PC-3 (cell line): ENCODE measurements at places on chromosomes 2 and 18.

- DNase-seq, result peak; percentile 34
Observed at GRCh38 chr2:220460257-220460985, 833.0 kb downstream of the SLC4A3 start.

DNA sequence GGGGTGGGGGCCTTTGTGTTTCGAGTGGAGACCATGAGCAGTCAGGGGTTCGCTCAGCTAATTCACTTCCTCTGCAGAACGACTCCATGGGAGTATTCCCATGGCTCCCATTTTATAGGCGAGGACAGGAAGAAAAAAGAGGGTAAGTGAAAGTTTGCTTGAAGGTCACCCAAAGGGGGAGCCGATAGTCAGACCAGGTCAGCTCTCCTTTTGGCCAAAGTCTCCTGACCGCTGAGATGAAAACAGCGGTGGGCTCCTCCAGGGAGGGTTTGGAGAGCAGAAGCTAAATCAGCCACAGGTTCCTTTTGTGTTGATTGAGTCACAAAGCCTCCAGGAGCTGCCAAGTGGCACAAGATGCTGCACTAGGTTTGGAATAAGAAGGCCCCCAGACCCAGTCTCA, 34.1 kb upstream of the CTAGE1 start:
- no peak for DNase-seq

DNA sequence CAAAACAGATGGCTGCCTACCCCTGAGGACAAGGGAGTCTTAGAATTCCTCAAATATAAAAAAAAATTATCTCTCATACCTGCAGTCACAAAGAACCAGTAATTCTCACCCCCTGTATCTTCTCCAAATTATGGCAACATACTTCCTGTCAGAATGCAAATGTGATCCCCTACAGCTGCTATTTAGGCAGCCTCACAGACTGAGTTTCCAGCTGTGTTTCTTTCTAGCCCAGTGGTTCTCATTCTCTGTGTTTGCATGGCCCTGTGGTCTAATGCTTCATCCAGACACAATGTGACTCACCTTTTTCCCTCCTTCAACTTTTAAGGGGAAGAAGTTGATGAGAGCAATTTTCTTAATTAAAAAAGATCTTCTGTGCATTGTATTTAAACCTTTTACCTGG, 726.3 kb downstream of the TSN start:
- peak; percentile 3 for DNase-seq

DNA sequence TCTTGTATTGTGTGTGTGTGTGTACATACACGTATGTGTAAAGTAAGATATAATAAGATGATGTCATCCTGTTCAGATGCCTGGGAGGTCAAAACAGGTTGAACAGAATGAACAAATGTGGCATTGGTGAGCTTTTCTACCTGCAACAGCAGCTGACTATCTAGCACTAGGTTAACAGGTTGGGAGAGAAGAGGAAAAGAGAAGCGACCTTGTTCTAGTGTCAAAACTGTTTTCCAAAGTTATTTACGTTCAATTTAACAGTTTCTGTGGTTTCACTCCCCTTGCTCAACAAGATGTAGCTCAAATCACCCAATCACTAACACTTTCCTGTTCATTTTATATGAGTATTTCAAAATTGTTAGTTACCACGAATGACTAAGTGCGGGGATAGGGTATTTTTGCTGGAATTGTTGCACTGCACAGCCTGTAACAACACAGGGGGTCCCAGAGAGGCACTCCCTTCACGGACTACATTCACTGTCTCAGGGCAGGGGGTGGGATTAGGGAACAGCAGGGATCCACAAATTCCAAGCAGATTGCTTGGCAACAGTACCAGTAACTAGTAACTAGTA, 67.5 kb upstream of the DTNB start:
- no peak for DNase-seq

GRCh38 chr2:174762464-174762863, 1.8 kb downstream of the CHRNA1 start:
- no peak for DNase-seq

DNA sequence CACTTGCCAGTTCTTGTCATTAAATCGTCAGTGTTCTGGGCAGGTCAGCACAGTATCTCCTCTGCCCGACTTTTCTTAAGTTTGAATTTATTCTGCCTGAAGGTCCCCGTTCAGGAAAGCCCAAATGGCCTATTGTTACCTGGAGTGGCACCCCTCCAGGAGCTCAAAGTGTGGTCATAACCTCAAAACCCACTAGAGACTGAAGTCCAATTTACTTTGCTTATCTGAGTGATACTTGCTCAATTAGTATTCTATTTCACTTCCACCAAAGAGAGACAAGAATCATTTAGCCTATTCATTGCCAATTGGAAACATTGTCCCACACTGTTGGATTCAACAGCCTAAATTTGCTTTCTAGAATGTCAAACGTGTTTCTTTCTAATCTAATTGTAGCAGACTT, 375.3 kb downstream of the LNPK start:
- DNase-seq, result no peak

- peak; percentile 96 for DNase-seq
Observed at GRCh38 chr2:218301176-218301819, 9.0 kb upstream of the TMBIM1 start.

DNA sequence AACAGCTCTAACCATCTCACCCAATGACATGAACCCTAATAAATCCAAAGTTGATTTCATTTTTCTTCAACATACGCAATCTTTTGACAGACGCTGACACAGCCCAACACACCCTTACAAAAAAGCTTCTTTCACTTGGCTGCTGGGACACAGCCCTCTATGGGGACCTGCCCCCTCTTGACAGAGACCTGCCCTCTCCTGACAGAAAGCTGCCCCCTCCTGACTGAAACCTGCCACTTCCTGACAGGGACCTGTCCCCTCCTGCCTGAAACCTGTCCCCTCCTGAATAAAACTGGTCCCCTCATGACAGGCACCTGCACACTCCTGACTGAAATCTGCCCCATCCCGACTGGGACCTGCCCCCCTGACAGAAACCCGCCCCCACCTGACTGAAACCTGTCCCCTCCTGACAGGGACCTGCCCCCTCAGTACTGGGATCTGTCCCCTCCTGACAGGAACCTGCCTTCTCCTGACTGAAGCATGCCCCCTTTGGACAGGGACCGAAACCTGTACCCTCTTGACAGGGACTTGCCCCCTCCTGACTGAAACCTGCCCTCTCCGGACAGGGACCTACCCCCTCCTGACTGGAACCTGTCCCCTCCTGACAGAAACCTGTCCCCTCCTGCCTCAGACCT, 87.9 kb downstream of the PXDN start:
- DNase-seq, result peak; percentile 17

DNA sequence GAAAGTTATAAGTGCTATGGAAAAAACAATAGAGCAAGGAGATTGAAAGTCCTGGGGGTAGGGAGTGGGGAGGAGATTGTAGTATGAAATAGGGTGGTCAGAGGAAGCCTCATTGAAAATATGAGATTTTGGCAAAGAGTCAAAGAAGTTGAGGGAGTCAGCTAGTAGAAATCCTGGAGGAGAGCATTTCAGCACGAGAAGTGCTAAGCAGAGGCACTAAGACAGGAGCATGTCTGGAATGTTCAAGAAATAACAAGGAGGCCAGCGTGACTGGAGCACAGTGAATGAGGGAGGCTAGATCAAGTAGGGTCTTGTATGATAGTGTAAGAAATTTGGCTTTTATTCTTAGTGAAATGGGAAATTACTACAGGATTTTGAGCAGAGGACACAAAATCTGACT, 2.1 kb upstream of the TSPYL6 start:
- DNase-seq, result no peak

GRCh38 chr2:67374481-67374880, 22.7 kb upstream of the ETAA1 start:
- no peak for DNase-seq

GRCh38 chr18:77482190-77483085, 232.8 kb downstream of the GALR1 start:
- no peak for DNase-seq

GRCh38 chr2:118654945-118655344, 192.5 kb downstream of the EN1 start:
- no peak for DNase-seq

GRCh38 chr2:34705551-34706247, 1106.6 kb upstream of the FAM98A start:
- DNase-seq, result no peak

GRCh38 chr2:108971661-108972566, 17.1 kb downstream of the EDAR start:
- peak; percentile 91 for DNase-seq

DNA sequence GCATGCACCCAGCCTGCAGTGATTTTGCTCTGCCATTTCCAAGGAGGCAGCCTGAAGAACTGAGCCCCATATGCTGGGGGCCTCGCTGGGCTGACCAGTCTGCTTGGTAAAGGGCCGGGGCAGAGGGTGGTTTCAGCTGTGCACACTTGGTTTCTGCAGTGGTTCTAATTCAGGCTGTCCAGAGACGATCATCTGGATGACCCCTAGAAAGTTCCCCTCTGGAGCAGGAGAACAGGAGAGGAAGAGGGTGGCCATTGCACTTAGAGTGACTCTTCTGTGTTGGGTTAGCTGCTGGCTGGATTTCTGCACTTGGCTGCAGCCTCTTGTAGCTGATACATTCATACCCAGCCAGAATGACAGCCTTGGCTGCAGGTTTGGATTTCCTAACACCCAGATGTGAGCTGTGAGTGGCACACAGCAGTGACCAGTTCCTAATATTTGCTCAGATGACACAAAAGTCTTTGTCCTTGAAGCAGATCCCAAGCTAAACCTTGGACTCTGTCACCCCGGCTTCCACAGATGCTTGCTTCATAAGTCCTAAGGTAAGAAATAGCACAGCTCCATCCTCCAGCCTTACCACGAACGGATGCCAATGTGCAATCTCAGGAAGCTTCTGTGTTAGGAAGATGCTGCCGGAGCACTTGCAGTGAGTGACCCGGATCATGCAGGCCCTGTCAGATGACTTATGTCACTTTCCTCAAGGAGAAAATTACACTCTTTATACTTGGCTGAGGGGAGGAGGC, 105.6 kb downstream of the HNRNPLL start:
- no peak for DNase-seq

DNA sequence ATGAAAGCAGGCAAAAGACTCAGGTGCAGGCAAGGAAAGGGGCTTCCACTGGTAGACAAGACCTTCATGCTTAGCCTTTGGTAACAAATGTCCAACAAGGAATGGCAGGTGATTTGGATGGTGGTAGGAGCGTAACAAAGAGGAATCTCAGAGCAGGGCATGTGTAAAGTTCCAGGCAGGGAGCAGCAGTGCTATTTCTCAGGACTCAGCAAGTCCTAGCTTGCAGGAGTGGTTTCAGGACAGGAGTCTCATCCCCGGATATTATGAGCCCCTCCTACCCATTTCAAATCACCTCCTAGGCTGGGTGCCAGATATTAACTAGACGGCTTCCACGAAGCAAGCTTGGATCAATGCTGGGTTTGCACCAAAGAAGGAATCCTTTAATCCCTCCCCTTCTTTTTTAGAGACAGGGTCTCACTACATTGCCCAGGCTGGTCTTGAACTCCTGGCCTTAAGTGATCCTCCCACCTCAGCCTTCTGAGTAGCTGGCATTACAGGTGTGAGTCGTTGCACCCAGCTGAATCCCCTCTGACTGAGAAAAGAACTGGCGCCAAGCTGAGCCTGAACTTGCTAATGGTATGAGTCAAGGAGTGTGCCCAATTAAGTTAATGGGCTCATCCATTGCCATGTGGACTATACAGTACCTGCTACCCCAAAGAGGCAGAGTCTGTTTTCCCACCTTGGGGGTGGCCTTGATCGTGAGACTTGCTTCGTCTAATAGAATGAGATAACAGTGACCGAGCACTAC, 190.3 kb downstream of the ARL4C start:
- DNase-seq, result no peak

DNA sequence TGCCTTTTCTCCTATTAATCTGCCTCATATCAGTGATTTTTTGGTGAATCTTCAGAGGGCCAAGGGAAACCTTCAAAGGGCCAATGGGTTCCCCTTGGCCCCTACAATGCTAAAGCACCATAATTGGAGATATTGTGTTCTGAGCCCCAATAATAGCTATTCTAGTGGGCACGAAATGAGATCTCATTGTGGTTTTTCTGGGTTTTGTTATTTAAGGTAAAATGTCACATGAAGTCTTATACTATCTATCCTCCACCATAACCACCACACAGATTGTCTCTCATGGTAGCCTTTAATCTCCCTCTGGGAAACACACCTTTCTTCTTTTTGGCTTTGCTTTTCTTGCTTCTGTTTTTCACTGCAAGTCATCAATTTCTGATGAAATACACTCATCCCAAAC, 152.8 kb downstream of the B3GNT2 start:
- no peak for DNase-seq

- DNase-seq, result no peak
Observed at GRCh38 chr2:165634282-165634681, 159.8 kb downstream of the GALNT3 start.

- DNase-seq, result no peak
Observed at GRCh38 chr2:102141011-102141943, 1.3 kb upstream of the IL1R1 start.
